ENCODE measurements at places on chromosomes 13 and 19.

DNA sequence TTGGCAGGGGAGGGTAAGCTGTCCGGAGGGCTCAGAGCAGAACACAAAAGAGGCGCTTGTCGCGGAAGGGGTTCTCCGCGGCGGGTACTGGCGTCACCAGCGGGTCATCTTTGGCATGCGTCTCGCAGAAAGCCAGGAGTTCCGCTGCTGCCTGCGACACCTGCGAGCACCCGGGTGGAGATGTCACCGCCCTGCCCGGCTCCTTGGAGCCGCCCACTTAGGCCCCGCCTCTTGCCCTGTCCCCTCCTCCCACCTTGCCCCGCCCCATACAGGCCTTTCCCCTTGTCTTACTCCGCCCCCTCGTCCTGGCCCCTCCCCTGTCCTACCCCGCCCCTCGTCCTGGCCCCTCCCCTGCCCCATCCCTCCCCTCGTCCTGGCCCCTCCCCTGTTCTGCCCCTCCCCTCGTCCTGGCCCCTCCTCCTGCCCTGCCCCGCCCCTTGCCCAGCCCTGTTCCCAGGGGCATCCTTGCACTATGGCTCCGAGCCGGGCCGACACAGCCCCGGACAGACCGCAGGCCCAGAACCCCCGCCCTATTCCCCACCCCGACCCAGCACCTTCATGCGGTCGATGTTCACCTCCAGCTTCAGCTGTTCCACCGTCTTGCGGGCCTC, 1.9 kb downstream of the GNG8 start:
- DNase-seq = peak; percentile 83

DNA sequence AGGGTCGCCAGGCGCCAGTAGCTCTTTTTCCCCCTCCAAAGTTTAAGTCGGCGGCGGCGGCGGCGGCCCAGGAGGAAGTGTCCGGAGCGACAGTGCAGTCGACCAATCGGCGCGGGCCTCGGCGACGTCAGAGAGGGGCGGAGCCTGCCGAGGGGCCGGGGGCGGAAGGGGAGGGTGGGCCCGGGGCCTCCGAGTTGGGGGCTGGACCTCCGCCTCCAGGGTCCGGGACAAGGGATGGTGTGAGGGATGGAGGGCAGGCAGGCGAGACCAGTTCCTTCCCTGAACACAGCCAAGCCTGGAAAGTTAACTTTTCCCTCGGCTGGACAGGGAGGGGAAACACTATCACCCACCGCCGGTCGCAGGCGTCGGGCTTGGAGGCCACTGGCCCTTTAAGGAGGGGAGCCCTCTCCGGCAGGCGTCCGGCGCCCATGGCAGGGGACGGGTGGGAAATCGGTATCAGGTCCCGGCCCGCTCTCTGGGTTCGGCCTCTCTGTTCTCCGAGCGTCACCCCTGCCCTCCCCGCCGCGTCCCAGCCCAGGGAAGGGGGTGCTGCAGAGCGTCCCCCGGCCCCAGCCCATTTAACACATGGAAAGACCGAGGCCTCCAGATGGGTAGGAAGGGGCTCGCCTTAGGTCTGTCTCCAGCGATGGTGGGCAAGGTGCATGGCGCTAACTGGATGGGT, at the start of gene PRKD2:
Gene PRKD2, minus strand, starts transcription at position 81 of the 682 bp plus-strand sequence. CDS start 744 bp downstream, outside the sequence.
- peak; percentile 84 for DNase-seq

DNA sequence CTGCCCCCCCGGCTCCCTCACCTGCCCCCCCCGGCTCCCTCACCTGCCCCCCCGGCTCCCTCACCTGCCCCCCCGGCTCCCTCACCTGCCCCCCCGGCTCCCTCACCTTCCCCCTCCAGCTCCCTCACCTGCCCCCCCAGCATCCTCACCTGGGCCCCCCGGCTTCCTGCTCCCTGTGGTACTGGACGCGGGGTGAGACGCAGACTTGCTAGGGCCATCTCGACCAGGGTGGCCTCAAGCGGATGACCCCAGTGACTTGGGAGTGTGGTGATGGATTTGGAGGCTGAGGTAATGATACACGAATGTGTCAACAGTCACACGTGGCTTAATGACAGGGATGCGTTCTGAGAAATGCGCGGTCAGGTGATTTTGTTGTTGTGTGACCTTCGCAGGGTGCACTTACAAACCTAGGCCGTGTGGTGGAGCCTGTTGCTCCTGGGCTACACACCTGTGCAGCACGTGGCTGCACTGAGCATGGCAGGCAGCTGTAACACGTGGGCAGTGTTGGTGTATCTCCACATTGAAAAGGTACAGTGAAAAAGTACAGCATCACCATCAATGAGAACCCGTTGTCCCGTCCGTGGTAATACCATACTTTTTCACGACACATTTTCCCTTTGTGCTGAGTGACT, 197.8 kb downstream of the TEX29 start:
- no peak for DNase-seq

DNA sequence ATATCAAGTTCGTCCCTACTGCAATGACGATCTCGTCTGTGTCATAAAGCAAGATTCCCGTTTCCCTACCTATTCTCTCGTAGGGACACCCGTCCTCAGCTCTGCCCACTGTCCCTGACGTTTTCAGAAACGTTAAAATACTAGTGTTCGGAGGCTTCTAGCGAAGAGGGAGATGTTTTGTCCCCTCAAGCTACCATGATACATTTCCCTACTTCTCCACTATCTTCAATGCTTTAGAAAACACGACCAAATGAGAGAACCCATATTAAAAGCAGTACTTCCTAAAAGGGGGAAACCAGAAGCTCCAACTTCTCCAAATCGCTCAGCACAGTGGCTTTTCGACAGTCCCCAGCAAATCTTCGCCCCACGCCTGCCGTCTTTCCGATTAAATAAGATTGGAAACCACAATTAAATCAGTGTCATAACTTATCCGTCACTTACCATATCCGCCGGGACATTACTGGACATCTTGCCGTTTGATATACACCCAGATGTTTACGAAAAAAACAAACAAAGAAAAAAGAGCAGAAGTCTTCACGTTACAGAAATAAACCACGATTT, 1.3 kb downstream of the UBL3 start:
- no peak for DNase-seq

- DNase-seq = no peak
Measured at GRCh38 chr19:22545751-22546150, 88.4 kb upstream of the ZNF492 start.

- no peak for DNase-seq
Measured at GRCh38 chr13:49629196-49629938, 1.1 kb downstream of the ARL11 start.

GRCh38 chr13:44908712-44909111, 80.6 kb downstream of the NUFIP1 start:
- no peak for DNase-seq

- no peak for DNase-seq
Measured at GRCh38 chr13:24921881-24922280, 157.9 kb downstream of the RNF17 start.

GRCh38 chr13:104737713-104738112, 1671.5 kb upstream of the SLC10A2 start:
- no peak for DNase-seq

DNA sequence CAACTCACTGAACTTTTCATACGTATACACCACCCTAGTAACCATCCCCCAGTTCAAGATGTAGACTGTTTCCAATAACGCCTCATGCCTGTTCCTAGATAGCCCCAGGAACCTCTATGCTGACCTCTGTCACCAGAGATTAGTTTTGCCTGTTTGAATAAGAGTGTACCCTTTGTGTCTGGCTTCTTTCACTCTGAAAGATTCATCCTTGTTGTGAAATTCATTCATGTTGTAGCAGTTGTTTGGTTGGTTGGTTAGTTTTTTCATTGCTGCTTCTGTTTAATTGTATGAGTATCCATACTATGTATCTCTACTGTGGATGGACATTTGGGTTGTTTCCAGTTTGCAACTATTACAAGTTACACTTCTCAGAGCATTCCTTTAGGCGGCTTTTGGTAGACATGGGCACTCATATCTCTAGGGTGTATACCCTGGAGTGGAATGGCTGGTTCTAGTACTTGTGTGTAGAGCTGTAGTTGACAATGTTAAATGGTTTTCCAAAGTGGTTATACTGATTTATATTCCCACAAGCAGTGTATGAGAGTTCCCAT, 1.6 kb downstream of the RNASEH2B start:
- no peak for DNase-seq

DNA sequence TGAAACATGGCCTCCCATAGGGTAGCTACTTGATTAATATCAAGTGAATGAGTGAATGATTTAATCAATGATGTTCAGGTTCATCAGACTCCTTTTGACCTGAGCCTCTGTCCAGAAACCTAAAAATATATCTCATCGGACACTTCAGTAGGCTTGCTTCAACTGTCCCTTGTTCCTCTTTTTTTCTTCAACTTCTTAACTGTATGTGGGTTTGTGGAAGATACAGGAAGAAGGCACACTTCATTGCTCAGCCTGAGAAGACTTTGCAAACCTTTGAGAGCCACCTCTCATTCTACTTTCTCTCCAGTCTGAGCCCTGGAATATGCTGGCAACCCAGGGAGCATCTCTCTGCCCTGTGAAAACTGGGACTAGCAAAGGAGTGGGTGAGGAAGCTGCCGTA, 557.0 kb downstream of the FGF9 start:
- DNase-seq = no peak

GRCh38 chr19:35730326-35730725, 11.9 kb downstream of the IGFLR1 start:
- no peak for DNase-seq

DNA sequence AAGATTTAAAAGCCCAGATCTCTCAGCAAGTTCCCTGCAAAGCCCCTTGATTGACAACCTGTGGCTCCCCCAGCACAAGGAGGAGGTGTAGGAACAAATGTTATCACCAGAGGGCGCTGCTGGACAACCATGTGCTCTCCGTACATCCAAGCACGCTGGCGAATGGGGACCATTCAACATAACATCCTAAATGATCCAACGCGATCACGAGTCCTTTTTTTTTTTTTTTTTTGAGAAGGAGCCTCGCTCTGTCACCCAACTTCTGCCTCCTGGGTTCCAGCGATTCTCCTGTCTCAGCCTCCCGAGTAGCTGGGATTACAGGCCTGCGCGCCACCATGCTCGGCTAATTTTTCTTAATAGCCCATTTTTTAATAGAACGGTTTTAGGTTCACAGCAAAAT, 52.0 kb downstream of the NWD1 start:
- DNase-seq = peak; percentile 60

DNA sequence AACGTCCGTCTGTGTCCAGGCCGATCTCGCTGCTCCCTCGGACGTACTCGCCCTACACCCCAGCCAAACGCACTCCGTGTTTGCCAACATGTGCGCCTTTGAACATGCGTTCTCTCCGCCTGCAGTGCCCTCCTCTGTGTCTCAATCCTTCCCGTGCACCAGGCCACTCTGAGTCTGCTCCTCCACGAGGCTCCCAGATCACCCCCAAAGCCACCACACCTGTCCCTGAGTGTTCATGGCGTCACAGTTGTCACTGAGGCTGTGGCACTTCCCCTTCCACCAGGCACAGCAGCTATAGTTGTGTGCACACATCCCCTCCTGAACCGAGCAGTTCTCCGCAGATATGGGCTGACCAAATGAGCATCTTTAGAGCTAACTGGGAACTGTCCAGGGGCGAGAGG, 35.6 kb downstream of the RASA3 start:
- no peak for DNase-seq

DNA sequence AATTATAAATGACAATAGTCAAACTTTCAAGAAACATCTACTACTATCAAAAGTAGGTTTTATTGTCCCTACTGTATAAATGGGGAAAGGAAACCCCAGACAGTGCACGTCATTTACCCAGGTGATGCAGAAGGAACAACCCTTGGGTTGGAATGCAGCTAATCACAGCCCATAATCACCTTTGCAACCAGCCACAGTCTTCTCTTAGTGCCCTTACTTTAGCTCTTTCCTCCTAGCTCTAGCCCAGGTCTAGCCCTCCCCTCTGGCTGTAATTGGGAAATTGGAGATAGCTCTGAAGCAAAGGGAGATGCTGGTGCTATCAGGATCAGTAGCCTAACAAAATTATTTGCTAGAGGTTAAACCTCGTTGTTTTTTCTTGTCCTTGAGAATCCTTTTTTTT, 25.5 kb upstream of the TSC22D1 start:
- DNase-seq = no peak

DNA sequence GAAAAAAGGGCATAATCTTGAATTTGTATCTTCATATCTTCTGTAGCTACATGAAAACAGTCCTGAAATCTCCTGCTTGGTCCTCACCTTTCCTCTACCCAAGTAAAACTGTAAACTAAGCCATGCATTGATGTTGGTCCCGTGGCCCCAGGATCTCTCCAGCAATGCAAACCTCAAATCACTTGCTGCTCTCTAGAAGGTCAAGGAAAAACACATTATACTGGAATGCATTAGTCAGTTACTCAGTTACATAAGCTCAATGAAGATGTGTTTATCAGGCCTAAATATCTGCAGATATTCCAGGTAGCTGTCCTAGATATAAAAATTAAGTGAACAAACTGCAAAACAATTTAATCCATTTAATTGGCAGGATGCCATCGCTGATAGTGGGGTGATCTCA, 261.8 kb downstream of the ABCC4 start:
- DNase-seq = no peak

- DNase-seq = no peak
Measured at GRCh38 chr13:50627111-50627510, 216.4 kb downstream of the DLEU7 start.

- DNase-seq = no peak
Measured at GRCh38 chr13:99894840-99895443, 76.6 kb downstream of the ZIC5 start.

DNA sequence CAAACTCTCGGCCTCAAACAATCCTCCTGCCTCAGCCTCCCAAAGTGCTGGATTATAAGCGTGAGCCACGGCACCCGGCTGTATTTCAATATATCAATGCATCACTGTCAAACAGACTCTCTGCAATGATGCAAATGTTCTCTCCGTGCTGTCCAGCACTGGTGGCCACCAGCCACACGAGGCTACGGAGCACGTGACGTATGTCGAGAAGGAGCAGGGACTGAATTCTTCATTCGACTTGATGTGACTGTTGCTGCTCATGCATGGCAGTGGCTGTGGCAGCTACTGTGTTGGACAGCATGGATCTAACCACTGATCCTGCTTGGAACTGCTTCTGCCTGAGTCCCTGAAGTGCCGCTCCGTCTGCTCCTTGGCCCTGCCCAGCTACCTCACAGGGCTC, 9.8 kb downstream of the LRRC4B start:
- no peak for DNase-seq

DNA sequence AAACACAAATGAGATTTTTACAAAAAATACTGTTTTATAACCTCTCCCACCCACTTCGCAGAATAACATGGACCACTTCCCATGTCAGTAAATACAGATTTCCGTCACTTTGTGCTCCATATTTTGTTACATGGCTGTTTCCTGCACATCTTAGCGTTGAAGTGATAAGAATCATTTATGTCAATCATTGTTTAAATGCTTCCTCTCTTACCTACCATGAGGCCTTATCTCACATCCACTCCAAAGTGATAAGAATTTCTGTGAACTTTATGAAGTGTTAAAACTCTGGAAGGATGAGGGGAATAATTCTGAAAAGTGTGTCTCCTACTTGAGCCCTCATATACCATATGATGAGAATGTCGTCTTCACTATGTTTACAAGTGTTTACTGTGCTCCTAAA, 36.6 kb upstream of the IL17D start:
- no peak for DNase-seq

GRCh38 chr13:99185606-99186005, 15.0 kb upstream of the UBAC2 start:
- DNase-seq = no peak
